ENCODE measurements at places on chromosomes 16 and 17.

GRCh38 chr17:8066841-8067775, 20.4 kb downstream of the ALOX12B start:
- no peak for DNase-seq

DNA sequence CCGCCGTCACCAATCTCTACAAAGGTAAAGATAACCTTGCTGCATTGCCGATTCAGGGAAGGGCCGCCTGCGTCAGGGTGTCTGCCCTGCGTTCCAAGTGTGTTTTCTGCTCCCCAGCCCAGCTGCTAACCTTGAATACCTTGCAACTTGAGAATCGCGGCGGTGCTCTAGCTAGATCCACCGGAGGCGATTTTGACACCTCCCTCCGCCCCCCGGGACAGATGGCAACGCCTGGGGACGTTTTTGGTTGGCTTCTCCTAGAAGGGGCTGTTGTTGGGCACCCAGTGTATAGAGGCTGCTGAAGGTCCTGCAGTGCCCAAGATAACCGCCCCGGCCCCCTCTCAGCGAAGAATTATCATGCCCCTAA, 1.5 kb downstream of the HAPSTR1 start:
- DNase-seq = no peak

- no peak for DNase-seq
Observed at GRCh38 chr16:87681981-87682570, 79.8 kb downstream of the JPH3 start.

DNA sequence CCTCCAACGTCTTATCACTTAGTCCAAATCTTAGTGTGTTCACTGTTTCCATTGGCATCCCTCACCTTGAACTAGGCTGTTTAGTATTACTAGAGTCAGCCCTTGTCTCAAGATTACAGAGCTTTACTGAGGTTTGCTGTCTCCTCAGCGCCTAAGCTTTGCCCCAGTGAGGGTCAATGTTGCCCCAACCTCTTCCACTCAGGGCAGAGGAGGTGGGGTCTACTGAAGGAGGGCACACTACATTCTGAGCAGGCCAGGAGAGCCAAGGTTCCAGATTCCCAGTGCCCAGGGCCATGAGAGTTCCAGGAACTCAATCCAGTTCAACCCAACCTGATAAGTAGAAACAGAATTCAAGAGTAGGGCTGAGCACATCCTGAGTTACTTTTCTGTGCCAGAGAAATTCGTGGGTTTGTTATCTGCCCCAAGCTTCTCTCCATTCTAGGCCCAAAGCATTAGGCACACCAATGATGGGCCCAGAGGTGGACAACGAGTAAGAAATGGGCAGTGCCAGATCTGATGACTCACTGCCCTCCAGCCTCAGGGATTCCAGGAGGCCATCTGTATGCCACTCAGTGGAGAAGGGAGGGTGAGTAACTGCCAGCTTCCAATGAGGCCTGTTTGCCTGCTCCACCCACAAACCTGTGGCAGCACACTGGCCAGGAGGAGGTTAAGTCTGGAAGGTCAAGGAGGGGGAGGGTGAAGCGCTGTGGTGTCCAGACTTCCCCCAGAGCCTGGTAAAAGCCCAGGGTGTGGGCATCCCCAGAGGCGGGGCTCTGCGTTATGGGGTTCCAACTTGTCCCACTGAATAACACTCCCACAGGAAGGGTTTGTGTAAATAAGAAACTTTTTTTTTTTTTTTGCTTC, 8.2 kb downstream of the TUBG2 start:
- DNase-seq = no peak

GRCh38 chr16:30185683-30186421, 2.5 kb downstream of the CORO1A start:
- DNase-seq = no peak

DNA sequence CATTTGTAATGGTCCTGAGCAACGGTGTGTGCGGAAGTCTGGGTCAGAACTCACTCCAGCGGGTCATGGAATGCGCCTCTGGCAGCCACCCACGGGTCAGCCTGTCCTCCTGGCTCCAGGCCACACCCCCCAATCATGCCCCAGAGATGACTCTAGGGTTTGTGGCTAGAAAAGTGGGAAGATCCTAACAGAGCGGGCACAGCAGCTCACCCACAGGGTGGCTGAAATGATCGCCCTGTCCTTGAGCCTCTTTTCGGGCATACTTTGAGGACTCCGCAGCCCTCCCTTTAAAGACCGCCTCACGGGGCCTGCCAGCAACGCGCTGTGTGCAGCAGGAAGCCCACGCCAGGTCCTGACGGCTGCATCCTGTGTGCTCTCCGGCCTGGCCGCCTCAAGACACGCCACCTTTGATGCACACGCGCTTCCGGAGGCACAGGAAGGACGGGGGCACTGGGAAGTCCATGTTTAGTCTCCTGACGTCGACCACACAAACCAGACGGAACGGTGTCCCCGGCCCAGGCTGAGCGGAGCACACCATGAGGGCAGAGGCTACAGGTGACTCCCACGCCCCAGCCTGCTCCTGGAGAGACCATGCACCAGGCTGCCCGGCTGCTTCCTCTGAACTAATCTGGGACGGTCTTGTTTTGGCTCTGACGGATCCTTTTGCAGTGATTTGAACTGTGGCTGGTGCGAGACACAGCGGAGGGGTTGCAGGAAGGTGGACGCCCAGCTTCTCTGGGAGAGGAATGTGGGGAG, 92.9 kb downstream of the TBC1D16 start:
- no peak for DNase-seq

DNA sequence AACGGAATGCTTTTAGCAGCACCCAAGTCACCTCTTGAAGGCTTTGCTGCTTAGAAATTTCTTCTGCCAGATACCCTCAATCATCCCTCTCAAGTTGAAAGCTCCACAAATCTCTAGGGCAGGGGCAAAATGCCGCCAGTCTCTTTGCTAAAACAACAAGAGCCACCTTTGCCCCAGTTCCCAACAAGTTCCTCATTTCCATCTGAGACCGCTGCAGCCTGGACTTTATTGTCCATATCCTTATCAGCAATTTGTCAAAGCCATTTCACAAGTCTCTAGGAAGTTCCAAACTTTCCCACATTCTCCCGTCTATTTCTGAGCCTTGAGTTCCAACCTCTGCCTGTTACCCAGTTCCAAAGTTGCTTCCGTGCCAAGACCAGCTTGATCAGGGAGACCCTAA, 27.4 kb downstream of the TMC6 start:
- no peak for DNase-seq

- DNase-seq = no peak
Observed at GRCh38 chr17:77569846-77570564, 388.5 kb upstream of the TNRC6C start.

DNA sequence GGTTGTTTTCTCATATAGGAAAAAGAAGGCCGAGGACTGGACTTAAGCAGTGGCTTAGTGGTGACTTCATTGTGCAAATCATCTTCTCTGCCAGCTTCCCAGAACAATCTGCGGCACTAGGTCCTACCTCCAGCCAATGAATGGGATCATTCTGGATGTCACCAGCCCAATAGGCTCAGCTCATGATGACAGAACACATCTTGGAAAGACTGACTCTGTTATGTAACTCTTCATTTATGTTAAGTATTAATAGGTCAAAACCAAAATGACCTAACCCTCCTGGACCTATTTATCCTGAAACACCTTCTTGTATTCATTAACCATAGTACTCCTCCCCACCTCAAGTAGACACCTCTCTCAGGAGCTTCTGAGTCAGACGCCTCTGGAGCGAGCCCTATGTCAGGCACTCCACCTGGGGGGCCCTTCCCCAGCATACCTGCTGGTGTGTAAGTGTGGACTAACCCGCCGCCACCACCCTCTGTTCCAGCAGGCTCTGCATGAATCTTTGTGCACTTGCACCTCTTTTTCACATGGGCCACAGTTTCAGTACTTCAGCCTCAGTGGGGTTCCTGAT, 7.2 kb downstream of the ARL2BP start:
- no peak for DNase-seq

GRCh38 chr17:37170881-37171425, 204.8 kb upstream of the C17orf78 start:
- no peak for DNase-seq

- no peak for DNase-seq
Observed at GRCh38 chr17:43840814-43841213, 6.2 kb upstream of the CD300LG start.

DNA sequence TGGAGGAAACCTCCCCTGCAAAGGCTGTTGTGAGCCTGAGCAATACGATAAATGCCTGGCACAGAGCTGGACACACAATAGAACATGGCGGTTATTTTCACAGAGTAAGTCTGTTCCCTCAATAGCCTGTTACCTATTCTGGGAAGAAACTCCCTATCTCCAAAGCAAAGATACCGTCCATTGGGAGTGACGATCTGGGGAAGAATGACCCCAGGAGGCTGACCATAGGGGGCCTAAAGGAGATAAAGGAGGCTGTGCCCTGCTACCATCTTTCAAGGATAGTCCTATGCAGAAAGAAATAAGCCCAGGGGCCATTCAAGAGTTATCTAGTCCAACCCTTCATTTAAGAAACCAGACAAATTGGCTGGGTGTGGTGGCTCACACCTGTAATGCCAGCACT, 4.1 kb upstream of the AXIN2 start:
- DNase-seq = no peak

All from NCI-H187 treated with DMSO at 0.1 percent for 48 hours (cell line).